ENCODE measurements at places on chromosomes 6 and 20.

GRCh38 chr20:10982692-10983091 lies 308.9 kb upstream of the JAG1 start:
- DNase-seq: no peak

GRCh38 chr6:128482642-128483041 lies 37.8 kb downstream of the PTPRK start:
- no peak for DNase-seq

- DNase-seq: no peak
These were observed 236.3 kb downstream of the PTPRK start for GRCh38 chr6:128284128-128284527.

DNA sequence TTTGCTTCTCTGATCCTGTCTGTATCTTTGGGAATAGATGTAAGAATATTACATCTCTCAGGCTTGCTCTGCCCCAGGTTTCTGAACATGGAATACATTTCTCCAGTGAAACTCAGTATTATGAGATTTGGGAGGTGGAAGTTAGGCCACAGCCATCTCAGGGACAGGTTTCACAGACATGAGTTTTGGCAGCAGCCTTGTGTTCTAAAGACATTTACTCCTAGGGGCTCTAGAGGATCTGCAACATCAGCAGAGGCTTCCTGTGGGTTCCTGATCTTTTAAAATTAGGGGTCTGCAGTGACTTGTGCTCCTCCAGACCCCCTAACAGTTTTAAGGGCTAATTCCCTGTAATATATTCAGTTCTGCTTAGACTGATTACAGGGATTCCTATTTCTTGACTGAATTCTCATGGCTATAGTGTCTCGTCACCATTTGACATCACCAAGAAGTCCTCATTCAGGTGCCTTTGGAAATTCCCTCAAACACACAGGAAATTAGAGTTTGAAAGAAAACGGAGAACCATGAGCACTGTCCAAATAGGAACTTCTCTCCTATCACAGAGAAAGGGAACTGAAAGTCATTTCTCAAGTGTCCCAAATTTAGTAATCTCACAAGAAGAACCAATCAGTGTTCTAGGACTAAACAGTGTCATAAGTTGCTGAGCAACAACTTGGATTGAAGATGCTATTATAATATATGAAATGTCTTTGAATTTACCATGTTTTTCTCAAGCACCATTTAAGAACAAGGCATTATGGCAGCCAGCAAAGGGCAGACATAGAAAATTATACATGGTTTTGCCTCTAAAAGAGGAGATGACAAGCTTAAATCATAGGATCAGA lies 2.5 kb upstream of the HLA-DRA start:
- DNase-seq: no peak

All from LoVo (cell line).